Activated CD4-positive, alpha-beta memory T cell treated with anti-CD3 and anti-CD28 coated beads, Interleukin-2, amount 10 ng/mL, durations not matched to agents 7 days and 5 days (primary cell): ENCODE measurements at places on chromosomes 3 and 15. TPM values are rescaled to one million over a fixed set of nuclear protein-coding genes. Genes with fewer than 3 reads are reported as not detected.

Gene GOLGA8R
- 3.5 TPM for total RNA-seq

Gene THRB
- not detected for total RNA-seq

Gene DAZL
- total RNA-seq: not detected

Gene SLC33A1
- total RNA-seq: 34.2 TPM

DNA sequence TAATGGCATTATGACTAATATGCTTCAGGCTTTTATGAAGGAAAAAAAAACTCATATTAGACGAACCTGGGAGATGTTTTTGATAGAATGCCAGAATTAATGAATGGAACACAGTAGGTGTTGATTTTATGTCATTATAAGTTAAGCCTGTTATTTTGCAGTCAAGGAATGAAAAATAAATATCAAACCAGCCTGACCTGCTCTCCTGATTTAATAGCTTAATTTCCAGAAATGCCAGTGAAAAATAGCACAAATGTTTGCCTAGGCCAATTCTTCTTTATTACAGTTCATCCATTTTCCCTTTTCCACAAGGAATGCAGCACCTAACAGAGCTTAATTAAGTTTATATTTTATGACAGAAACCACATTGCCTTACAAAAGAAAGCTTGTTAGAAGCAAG lies 292.0 kb downstream of the TBL1XR1 start:
- DNase-seq: no peak

DNA sequence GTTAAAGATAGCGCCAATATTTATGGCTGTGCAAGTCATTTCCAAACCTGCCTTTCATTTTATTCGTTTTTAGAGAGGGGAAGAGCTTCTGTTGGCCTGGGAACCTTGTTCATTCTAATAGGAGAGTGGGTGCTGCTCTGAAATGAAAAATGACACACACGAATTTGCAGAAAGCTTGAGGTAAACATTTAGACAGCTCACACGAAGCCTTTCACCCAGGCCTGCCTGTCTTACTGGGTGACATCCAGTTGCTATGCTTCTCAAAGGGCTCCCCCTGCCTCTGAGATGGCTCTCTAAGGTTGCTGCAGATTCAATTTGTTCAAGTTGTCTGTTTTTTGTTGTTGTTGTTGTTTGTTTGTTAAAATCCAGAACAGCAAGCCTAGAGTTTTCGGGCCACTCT lies 18.2 kb downstream of the PEX5L start:
- no peak for DNase-seq

DNA sequence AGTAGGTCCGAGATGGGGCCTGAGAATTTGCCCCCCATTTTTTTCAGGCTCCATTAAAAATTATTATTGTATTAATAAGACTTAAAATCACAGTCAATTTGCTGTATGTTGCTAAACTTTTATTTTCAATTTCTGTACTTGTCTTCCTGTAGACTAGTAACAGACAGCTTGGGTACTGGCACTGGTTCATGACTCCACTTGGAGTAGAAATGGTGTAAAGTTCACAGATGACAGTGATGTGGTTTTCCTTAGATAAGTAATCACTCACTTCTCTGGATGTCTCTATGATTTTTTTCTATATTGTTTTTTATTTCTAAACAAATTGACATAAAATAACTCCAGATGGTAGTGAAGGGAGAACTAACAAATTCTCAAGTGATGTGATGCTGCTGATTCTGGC lies 15.6 kb upstream of the ZNF80 start:
- DNase-seq: no peak

- peak; percentile 81 for DNase-seq
These were observed 23.1 kb downstream of the BHLHE40 start for GRCh38 chr3:5002174-5002870.

- DNase-seq: no peak
These were observed 323.9 kb upstream of the GBE1 start for GRCh38 chr3:82085356-82085755.

DNA sequence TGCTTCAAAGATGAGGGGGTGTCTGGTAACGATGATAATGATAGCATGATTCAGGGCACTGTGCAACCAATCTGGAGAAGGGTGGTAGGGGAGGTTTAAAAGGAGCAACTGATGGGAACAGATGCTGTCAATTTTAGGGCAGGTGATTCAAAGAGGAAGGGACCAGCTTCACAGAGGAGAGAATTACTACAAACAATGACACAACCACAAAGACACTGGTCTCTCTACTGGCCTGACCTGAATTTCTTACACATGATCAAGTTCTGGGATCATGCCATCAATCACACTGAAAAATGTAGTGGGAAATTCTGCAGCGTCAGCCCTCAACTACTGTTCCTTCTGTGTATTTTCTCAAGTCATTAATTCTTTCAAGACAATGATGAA lies 2.6 kb upstream of the CDV3 start:
- DNase-seq: no peak

- DNase-seq: no peak
These were observed 106.3 kb downstream of the LRRK1 start for GRCh38 chr15:101025501-101025885.

GRCh38 chr3:194673761-194674160 lies 1.8 kb upstream of the LSG1 start:
- DNase-seq: no peak
